ENCODE measurements at places on chromosomes 7 and 10. TPM values are rescaled to one million over a fixed set of nuclear protein-coding genes. Genes with fewer than 3 reads are reported as not detected.

The C10orf62 gene
- total RNA-seq = 0.50 TPM

GRCh38 chr7:81114633-81115032, 195.8 kb upstream of the SEMA3C start:
- no peaks in the 10 kb centered on the region for H3K4me1 ChIP-seq
- DNase-seq = no peak
- H3K27me3 ChIP-seq = no peaks in the 10 kb centered on the region
- H3K27ac ChIP-seq = no peak overlapping the region

DNA sequence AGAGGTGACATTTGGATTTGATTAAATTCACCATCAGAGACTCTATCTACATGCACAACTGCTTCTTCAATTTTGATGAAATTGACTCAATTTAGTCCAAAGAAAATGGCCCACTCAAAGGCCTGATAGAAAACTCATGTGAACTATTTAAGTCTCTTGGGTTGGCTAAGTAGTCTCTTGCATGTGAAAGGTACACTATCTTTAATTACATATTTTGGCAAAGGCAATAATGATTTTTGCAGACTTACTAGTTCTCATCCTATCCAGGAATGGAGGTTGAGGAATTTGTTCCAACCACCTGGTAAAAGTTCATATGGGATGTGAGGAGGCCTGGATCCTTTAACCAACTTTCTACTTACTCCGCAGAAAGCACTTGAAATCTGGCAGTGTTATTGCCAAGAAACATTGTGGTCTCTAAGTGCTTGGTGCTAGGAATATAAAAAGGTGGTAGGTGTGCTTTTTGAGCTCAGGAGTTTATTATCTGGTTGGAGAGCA, 618.6 kb upstream of the MKI67 start:
- H3K36me3 ChIP-seq = no peaks in the 10 kb centered on the region
- peaks cover 8% of the 10 kb centered on the region for H3K4me1 ChIP-seq
- DNase-seq = no peak
- H3K4me3 ChIP-seq = no peak overlapping the region
- no peak overlapping the region for H3K27ac ChIP-seq
- H3K27me3 ChIP-seq = no peaks in the 10 kb centered on the region

DNA sequence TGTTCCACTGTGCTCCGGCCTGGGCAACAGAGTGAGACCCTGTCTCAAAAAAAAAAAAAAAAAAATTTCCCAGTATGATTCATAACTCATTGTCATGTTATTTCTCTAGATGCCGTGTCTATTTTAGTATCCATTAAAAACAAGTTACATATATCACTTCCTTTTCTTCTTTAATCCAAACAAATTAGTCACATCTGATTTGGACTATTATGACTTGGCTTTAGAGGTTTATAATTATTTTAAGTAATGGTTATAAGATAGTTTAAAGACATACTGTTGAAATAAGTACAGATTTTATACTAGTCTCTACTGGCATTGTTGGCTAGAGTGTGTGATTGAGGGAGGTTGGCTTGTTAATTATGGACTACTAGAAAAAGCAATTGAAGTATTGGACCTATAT, 53.3 kb downstream of the ZMYND11 start:
- no peak overlapping the region for H3K4me3 ChIP-seq
- H3K27ac ChIP-seq = no peak overlapping the region
- H3K36me3 ChIP-seq = peaks cover 7% of the 10 kb centered on the region
- H3K4me1 ChIP-seq = no peaks in the 10 kb centered on the region

DNA sequence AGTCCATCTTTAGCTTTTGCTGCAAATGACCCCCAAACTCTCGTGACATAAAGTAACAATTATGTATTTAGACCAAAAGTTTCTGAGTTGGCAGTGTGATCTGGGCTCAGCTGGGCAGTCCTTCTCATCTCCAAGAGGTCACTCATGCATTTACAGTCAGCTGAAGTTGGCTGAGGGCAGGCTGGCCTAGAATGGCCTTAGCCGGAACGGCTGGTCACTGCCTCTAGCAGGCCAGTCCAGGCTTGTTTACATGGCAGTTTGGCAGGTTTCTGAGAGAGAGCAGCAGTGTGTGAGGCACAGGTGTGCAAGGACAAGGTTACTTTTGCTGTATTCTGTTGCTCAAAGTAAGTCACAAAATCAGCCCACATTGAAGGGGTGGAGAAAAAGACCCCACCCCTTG, 200.0 kb upstream of the AGK start:
- DNase-seq = no peak
- no peak overlapping the region for H3K4me3 ChIP-seq
- no peaks in the 10 kb centered on the region for H3K27me3 ChIP-seq
- no peaks in the 10 kb centered on the region for H3K36me3 ChIP-seq
- no peaks in the 10 kb centered on the region for H3K4me1 ChIP-seq

DNA sequence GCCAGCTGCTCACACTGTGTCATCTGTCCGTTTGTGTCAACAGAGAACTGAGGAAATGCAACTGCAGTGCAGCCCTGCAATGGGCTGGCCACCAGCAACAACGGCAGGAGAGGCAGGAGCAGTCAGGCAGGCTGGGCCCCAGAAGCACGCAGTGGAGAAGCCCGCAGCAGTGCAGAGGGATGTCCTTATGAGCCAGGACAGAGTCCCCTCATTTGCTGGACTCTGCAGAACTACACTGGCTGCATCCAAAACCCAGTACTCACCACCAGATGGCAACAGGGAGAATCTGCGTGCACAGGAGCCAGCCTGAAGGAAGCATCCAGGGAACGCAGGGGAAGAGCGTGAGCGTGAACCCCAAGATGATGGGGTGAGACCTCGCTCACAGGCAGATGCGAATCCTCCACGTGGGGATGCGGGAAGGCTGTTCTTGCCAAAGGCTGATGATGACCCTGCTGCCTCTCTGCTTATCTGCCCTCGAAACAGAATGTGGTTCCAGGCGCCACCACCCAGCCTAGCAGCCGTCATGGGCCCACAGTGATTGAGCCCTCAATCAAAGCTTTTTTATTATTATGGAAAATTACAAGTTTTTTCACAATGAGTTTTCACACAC, 232.1 kb downstream of the PTPRN2 start:
- peaks cover 8% of the 10 kb centered on the region for H3K4me1 ChIP-seq
- no peak overlapping the region for H3K4me3 ChIP-seq
- H3K36me3 ChIP-seq = peaks cover 7% of the 10 kb centered on the region
- no peaks in the 10 kb centered on the region for H3K27me3 ChIP-seq
- no peak for DNase-seq
- no peak overlapping the region for H3K27ac ChIP-seq

DNA sequence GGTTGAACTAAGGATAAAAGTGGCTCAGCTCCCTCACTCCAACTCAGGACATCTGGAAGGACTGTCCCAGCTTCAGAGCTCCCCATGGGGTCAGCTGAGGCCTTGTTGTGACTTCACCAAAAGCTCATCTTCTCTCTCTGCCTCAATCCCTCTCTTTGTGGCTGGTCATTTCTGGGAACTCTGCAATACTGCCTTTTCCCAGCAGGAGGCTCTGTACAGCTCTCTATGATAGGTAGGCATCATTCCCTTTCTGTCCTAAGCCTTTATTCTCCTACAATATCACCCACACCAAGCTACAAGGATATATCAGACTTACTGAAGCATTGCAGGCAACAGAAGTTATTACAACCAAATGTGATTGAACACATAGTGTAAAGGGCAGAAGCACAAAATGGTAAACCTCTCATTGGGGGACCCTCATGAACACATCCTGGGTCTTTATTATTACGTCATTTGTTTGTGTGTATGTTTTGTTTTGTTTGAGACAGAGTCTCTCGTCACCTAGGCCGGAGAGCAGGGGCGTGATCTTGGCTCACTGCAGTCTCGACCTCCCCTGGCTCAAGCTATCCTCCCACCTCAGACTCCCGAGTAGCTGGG, 36.7 kb upstream of the PRPS1L1 start:
- H3K27ac ChIP-seq = no peak overlapping the region
- no peaks in the 10 kb centered on the region for H3K36me3 ChIP-seq
- DNase-seq = no peak

- H3K36me3 ChIP-seq = no peaks in the 10 kb centered on the region
- no peak overlapping the region for H3K4me3 ChIP-seq
- no peak for DNase-seq
- H3K27ac ChIP-seq = no peak overlapping the region
- H3K4me1 ChIP-seq = no peaks in the 10 kb centered on the region
- no peaks in the 10 kb centered on the region for H3K27me3 ChIP-seq
Observed at GRCh38 chr7:91327346-91327745, 63.1 kb downstream of the FZD1 start.

Measured in spinal cord (tissue), 10 donors.